Prostate gland (tissue), 2 donors: ENCODE measurements at places on chromosomes 7 and 10. TPM values are rescaled to one million over a fixed set of nuclear protein-coding genes. Genes with fewer than 3 reads are reported as not detected.

DNA sequence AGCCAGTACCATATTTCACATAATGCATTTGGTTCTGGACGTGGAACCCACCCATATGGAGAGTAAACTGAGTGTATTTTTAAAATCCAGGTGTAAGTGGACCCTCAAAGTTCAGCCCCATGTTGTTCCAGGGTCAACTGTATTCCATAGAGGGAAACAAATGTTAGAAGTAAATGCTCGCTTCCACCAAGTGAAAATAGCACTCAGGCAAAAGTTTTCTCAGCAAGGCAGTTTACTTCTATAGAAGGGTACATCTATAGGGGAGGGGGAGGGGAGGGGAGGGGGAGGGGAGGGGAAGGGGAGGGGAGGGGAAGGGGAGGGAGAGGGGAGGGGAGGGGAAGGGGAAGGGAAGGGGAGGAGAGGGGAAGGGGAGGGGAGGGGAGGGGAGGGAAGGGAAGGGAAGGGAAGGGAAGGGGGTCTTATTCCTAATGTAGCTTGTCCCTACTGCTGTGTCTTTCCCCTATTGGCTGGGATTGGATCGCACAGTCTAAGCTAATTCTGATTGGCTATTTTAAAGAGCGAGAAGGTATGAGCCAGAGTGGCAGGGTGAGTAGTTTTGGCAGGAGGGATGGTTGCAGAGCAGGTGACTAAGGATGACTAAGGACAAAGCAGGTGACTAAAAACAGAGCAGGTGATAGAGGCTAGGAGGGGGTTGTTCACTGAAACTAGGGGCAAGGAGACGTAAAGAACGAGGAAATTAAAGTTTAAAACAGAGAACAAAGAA lies 29.1 kb downstream of the GARIN1A start:
- DNase-seq = no peak

- no peak for DNase-seq
Measured at GRCh38 chr10:14560274-14560673, 214.4 kb downstream of the FAM107B start.

DNA sequence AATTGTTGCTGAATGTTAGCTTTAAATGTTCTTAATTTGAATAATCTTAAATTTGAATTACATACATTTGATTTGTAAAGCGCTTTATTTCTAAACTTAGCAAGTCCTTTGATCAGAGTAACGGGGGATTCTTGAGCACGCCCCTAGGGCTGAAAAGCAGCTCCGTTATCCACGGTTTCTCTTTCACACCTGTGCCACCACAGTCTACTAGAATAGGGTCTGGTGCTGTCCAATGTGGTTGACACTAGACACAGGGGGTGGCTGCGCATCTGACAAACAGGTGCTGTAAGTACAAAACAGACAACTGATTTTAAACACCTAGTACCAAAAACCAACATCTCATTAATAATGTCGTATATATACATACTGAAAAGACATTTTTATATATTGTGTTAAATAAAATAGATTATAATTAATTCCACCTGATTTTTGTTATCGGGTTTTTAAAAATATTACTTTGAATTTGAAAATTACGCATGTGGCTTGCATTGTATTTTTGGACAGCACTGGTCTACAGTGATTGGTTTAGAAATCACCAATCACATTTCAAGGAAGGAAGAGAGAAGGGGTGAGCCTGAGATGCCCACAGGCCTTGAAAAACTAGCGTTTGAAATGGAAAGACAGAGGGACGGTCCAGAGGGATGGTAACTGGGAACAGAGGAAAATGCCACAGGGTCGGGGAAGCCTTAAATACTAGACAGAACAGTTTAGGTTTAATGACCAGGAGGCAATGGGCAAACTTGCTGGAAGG lies 7.3 kb downstream of the SEPHS1 start:
- no peak for DNase-seq

DNA sequence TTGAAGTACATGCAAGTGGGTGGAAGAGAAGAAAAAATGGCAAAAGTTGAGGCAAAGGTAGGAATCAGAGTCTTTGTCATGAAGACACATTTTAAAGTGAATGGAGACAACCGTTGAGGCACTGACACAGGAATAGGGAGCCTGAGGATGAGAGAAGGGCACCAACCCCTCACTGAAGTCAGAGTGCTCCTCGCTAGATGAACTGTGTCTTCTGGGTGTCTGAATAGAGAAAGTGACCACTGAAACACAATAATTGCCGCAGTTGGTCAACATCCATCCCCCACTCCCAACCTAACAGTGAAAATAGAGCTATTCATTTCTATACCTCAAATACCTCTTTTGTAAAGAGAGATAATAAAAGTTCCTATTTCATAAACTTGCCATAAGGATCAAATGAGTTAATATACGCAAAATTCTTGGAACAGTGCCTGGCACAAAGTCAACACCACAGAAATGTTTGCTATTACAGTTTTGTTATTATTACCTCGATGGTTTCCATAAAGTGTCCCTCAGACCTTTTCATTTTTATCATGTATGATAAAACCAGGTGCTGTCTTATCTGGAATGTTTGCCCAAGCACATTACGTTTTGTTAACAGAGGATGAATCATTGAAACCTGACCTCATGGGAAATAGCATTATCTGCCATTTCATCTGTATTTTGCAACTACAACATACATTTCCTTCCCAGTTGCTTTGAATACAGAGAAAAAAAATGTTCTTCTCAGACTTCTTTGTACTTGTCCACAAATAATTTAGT lies 61.8 kb upstream of the SP4 start:
- DNase-seq = peak; percentile 56

GRCh38 chr10:132626019-132626760 lies 88.6 kb downstream of the INPP5A start:
- DNase-seq = no peak

DNA sequence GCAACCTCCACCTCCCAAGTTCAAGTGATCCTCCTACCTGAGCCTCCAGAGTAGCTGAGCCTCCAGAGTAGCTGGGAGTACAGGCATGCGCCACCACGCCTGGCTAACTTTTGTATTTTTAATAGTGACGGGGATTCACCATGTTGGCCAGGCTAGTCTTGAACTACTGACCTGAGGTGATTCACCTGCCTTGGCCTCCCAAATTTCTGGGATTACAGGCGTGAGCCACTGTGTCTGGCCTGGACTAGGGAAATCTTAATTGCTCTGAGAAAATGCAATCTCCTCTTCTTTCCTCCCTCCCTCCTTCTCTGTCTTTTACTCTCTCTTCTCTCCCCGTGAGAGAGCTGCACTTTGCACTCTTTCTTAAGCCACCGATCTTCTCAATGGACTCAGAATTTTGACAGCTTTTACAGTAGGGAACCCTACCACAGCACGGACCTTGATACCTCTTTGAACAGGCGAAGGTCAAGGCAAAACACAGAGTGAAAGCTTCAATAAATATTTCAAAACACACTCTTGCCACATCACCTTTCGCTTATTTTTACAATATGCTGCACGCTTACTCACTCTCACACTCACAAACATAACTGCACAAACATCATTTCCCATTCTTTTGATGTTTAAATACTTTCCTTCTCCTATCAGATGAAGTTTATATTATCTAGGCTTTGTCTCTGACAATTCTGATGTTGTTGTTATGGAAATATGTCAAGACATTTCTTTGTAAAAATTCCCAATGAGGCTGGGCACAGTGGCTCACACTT lies 173.4 kb upstream of the NRP1 start:
- no peak for DNase-seq

DNA sequence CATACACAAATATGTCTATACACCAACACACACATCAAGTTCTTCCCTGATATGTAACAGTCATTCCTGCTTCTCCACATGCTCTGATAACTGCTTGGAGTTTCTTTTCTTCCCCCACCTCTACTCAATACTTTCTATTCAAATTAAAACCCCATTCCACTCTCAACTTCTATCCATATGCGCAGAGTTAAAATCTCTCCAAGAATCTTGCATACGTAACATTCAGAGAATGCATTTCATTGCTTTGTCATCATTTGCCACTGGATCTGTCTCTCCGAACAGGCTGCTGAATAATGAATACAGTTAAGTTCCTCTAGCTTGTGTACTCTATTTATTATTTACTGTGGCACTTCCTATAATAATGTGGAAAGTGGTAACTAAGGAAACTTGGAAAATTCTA lies 68.8 kb downstream of the DGKB start:
- DNase-seq = no peak

- no peak for DNase-seq
Measured at GRCh38 chr7:78112488-78112887, 313.9 kb downstream of the PHTF2 start.

GRCh38 chr7:45456747-45457524 lies 117.2 kb upstream of the ADCY1 start:
- DNase-seq = no peak

- no peak for DNase-seq
Measured at GRCh38 chr10:69646185-69647060, 16.4 kb downstream of the FAM241B start.

GRCh38 chr7:20021831-20022230 lies 195.4 kb downstream of the MACC1 start:
- DNase-seq = no peak

DNA sequence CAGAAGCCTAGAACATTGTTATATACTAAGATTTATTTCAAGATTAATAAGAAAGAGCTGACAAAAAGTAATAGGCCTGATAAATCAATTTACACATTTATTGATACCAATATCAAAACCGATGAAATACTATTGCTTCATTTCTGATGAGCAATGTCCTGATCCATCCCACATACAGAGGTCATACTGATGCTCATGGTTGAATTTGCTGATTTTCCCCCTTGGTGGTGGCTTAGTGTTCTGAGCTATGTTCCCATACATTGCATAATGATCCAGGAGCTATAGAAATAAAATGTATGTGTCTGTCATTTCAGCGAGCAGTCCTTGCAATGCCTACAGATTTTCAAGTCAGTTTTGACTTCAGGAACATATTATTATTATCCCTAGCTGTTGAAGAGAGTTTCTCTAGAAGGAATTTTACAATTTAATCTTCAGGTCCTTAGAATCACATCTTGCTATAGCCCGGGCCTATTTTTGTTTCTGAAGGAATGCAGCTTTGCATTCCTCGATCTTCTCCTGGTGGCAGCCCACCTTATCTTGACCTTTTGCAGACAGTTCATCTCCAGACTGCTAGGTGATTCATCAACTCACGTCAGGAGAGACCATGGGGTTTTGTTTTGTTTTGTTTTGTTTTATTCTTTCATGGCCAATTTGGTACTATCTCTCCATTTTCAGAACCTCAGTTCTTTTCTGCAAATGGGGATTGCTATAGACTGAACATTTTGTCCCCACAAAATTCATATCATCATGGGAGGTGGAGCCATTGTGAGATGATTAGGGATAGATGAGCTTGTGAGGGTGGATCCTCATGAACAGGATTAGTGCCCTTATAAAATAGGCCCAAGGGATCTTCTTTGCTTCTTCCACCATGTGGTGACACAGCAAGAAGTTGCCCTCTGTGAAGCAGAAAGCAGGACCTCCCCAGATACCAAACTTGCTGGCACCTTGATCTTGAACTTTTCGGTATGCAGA lies 465.6 kb upstream of the IGFBP3 start:
- no peak for DNase-seq

- no peak for DNase-seq
Measured at GRCh38 chr7:68805159-68805558, 793.1 kb upstream of the AUTS2 start.

DNA sequence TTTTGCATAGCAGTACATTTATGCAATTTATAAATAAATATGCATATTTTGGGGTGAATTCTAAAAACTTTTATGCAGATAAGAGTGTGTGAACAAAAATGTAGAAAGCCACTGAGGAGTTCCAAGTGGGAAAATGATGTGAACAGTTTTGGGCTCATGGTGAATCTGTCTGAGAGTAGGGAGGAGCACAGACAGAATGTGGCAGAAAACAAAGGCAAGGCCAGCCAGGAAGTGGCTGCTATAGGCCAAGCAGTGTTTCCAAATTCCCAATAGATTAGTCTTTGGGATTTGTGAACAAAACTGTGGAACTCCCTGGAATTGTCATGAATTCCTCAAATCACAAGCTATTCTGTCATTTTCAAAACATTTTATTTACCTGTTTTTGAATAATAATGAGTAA lies 73.6 kb upstream of the AMPH start:
- no peak for DNase-seq

DNA sequence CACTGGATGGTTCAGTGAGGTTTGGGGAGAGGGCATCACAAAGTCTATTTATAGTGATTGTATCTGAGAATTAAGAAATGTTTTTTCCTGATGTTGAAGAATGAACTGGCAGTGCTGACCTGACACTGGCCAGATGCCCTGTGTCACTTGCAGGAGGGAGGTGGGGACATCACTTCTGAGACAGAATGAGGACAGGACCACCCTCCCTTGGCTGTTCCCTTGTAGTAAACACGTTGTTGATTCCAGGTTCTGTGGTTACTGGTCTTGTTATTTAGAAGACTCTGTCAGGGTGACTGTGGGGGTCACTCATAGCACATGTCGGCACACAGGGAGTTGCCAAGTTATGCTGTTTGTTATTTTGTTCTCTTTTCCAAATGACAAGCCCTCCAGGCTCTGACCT lies 126.4 kb downstream of the ADCY1 start:
- no peak for DNase-seq

- DNase-seq = no peak
Measured at GRCh38 chr10:49178489-49179471, 9.4 kb downstream of the TMEM273 start.

DNA sequence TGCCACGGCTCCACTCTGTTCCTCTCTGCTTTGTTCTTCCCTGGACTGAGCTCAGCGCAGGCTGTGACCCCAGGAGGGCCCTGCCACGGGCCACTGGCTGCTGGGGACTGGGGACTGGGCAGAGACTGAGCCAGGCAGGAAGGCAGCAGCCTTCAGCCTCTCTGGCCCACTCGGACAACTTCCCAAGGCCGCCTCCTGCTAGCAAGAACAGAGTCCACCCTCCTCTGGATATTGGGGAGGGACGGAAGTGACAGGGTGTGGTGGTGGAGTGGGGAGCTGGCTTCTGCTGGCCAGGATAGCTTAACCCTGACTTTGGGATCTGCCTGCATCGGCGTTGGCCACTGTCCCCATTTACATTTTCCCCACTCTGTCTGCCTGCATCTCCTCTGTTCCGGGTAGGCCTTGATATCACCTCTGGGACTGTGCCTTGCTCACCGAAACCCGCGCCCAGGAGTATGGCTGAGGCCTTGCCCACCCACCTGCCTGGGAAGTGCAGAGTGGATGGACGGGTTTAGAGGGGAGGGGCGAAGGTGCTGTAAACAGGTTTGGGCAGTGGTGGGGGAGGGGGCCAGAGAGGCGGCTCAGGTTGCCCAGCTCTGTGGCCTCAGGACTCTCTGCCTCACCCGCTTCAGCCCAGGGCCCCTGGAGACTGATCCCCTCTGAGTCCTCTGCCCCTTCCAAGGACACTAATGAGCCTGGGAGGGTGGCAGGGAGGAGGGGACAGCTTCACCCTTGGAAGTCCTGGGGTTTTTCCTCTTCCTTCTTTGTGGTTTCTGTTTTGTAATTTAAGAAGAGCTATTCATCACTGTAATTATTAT lies 1.2 kb downstream of the CLDN4 start:
- DNase-seq = peak; percentile 93

Gene PSMG3
- total RNA-seq = 50.0 TPM

Gene LOXL4
- total RNA-seq = 7.4 TPM

Gene NODAL
- not detected for total RNA-seq

Gene SPDYE2B
- total RNA-seq = not detected

Gene IFT22
- total RNA-seq = 24.7 TPM

Gene IPMK
- 5.5 TPM for total RNA-seq
